Mesendoderm (in vitro differentiated cells): ENCODE measurements at places on chromosomes 6 and 20.

- no peak for DNase-seq
- no peaks in the 10 kb centered on the region for H3K36me3 ChIP-seq
- H3K4me3 ChIP-seq: no peak overlapping the region
- H3K4me1 ChIP-seq: no peaks in the 10 kb centered on the region
Observed at GRCh38 chr6:165605901-165606739, 56.9 kb downstream of the PDE10A start.

- peaks cover 2% of the 10 kb centered on the region for H3K36me3 ChIP-seq
- H3K27me3 ChIP-seq: no peaks in the 10 kb centered on the region
- H3K27ac ChIP-seq: no peak within 1 kb of the TSS
Observed at GRCh38 chr20:63272105-63273058, at the start of gene ARFGAP1. TSS of gene ARFGAP1 (plus strand) at chr20:63272813. CDS start at chr20:63275581, 2,768 bp downstream.

DNA sequence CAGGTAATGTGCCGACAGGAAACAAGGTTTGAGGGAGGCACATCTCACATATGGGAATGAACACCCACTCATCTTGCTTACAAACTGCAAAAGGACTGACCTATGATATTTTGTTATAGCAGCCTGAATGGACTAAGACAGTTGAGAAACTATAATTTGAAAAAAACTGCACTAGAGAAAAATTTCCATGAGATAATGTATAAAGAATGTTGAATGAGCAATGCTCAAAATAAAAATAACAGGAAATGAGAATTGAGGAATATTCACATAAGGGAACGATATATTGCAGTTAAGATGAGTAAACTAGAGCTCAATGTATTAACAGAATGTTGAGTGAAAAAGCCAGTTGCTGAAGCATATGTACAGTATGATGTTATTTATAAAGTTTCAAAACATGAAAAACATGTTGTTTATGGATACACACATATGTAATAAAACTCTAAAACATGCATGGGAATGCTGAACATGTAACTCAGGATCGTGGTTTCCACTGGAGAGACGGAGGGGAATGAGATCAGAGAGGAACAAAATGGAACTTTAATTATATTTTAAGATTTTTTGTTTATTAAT, 6.3 kb upstream of the TBC1D22B start:
- no peak overlapping the region for H3K4me3 ChIP-seq
- DNase-seq: no peak
- H3K27me3 ChIP-seq: no peaks in the 10 kb centered on the region
- no peaks in the 10 kb centered on the region for H3K4me1 ChIP-seq
- H3K27ac ChIP-seq: no peak overlapping the region
- no peaks in the 10 kb centered on the region for H3K36me3 ChIP-seq

DNA sequence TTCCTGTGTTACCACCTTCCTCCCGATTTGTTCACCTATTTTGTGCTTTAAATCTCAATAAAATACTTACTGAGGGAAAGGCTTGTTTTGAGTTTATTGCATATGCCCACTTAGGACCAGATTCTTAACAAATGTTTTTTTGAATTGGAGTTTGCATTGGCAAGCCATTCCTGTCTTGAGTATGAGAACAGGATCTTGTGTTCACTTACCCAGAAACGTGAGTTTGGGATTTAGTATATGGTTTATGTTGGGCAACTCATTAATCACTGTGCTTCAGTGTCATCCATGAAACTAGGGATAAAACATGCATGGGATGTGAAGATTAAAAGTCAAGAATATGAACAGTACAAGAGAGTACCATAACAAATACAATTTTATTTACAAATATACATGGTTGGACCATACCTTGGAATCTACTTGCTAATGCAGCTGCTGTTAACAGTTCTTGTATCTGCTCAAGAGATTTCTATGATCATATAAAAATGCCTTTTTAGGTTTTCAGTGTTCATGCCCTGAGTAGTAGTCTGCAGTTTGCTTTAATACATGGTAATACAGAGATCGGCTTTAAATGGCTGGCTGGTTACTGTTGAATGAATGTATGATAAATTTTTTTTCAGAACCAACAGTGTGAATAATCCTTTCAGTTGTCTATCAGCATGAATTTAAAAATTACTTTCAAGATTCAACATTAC, 6.0 kb downstream of the SRSF6 start:
- no peaks in the 10 kb centered on the region for H3K27me3 ChIP-seq
- H3K27ac ChIP-seq: no peak overlapping the region
- peaks cover 13% of the 10 kb centered on the region for H3K36me3 ChIP-seq
- H3K4me3 ChIP-seq: no peak overlapping the region
- DNase-seq: no peak

DNA sequence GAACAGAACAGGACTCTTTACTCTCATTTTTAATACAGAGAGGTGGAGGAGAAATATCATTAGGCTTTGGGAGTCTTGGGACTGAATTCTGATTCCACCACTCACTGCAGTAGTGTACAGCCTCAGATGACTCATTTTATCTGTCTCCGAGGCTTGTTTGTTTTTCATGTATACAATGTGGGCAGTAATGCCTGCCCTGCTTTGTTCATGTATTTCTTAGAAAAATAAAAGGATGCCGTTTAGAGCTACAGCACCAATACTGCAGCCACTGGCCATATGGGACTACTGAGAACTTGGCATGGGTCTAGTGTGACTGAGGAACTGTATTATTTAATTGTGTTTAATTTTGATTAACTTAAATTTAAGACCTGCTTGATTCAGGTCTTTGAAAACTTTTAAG, 41.2 kb upstream of the JAG1 start:
- H3K36me3 ChIP-seq: no peaks in the 10 kb centered on the region
- no peaks in the 10 kb centered on the region for H3K4me1 ChIP-seq
- no peaks in the 10 kb centered on the region for H3K27me3 ChIP-seq
- no peak for DNase-seq
- no peak overlapping the region for H3K27ac ChIP-seq

DNA sequence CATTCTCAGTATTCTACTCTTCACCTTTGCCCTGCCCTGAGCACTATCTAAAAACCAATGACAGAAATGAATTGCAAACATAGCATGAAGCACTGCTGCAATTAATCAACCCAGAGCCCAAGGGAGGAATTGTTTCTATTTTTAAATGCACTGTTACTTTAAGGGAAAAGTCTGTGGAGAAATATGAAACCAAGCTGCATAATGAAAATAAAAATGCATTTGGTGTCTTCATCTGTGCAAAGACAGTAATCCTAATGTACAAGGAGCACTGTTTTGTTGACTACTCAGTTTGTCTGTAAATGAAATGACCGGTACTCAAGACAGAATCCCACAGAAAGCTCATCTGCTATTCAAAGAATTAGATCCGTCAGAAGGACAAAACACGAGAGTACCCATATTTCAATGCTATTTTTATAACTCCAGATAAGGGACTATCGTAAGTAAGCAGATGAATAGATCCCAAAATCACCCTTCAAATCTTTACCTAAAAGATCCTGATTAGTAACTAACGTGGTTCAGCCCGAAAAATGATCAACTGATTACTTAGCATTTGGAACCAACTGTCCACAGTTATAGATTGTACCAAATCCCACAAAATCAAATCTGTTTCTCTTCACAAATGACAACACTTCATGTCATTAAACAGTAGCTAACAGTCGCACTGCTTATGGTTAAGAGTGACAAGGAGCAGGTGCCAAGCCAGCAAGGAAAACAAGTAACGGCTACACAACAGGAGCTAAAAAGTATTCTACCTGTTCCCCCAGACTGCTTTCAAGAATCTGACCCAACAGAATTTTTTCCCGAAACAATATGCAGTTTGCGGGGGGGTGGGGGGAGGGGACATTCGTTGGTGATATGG, 2.4 kb downstream of the KIF13A start:
- DNase-seq: no peak
- no peak overlapping the region for H3K27ac ChIP-seq
- H3K4me3 ChIP-seq: no peak overlapping the region
- no peaks in the 10 kb centered on the region for H3K4me1 ChIP-seq
- no peaks in the 10 kb centered on the region for H3K36me3 ChIP-seq
- no peaks in the 10 kb centered on the region for H3K27me3 ChIP-seq

DNA sequence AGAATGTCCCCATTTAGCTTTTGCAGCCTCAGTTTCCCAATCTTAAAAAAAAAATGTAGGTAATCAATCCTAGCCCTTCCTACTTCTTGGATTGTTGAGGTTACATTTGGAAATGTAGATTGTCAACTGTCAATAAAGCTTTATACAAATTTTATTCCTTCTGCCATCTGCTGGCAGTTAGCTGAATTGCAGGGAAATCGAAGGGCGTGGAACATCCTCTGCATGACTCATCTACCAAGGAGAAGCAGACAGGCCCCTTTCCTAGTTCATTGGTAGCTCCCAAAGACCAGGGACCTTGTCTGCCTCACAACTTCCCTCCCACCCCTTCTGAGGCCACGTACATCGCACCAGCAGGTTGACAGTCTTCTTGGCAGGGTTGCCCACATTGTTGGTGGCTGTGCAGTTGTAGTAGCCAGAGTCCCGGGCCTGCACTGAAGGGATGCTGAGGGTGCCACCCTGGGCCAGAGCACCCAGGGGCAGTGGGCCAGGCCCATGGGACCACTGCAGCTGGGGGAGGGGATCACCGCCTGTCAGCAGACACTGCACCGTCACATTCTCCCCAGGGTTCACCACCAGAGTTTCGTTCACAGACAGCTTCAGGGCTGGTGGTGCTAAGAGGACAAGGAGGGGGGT, 43.6 kb downstream of the MDGA1 start:
- H3K4me1 ChIP-seq: no peaks in the 10 kb centered on the region
- H3K27me3 ChIP-seq: no peaks in the 10 kb centered on the region
- H3K27ac ChIP-seq: no peak overlapping the region
- H3K4me3 ChIP-seq: no peak overlapping the region

DNA sequence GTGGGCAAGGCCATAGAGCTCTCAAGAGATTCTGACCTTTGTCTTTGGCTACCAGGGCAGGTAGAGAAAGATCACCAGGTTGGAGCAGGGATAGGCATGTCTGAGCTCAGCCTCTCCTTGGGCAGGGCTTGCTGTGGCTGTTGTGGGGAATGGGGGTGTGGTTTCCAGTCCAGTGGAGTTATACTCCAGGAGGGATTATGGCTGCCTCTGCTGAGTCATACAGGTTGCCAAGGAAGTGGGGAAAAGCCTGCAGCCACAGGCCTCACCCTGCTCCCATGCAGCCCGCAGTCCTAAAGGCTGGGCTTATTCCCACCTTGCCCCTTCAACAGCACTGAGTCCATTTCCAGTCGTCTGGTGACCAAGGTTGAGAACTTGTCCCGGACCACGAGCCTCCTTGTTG, 21.9 kb downstream of the MEP1A start:
- no peaks in the 10 kb centered on the region for H3K36me3 ChIP-seq
- no peaks in the 10 kb centered on the region for H3K4me1 ChIP-seq
- no peak overlapping the region for H3K4me3 ChIP-seq
- DNase-seq: no peak

- H3K36me3 ChIP-seq: no peaks in the 10 kb centered on the region
Observed at GRCh38 chr6:7047128-7047527, 60.6 kb upstream of the RREB1 start.
